Stimulated activated CD8-positive, alpha-beta memory T cell treated with anti-CD3 and anti-CD28 coated beads, Interleukin-4, amount 100 ng/mL, for 1 hour (primary cell): ENCODE measurements at places on chromosomes 6 and 20.

DNA sequence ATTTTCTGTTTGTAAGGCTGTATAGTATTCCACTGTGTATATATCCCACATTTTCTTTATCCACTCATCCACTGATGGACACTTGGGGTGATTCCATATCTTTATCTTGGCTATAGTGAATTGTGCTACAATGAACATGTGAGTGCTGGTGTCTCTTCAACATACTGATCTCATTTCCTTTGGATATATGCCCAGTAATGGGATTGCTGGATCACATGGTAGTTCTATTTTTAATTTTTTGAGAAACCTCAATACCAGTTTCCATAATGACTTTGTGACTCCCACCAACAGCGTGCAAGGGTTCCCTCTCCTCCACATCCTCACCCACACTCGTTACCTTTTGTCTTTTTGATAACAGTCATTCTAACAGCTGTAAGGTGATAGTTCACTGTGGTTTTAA is 166.0 kb downstream of the ARHGAP18 start:
- no peak for DNase-seq

DNA sequence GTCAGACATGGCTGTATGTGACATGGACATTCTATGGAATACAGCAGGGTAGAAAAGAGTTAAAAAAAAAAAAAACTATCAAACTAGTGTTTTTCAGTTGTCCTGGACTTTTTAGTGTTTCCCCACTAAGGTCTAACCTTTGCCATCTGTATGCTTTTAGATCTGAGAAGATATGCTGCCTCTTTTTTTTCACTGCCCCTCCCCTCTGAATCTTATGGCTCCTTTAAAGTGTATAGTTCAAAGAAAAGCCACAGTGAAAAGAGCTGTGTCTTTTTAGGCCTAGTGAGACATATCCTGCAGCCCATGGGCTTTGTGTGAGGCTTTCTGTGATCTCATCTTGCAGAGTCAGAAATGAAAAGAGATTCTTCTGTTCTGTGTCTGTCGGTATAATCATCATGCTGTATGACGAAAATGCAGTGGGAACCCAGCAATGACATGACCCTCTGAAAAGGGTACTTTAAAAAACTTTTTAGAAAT is 29.3 kb downstream of the ADGRG6 start:
- no peak for DNase-seq

DNA sequence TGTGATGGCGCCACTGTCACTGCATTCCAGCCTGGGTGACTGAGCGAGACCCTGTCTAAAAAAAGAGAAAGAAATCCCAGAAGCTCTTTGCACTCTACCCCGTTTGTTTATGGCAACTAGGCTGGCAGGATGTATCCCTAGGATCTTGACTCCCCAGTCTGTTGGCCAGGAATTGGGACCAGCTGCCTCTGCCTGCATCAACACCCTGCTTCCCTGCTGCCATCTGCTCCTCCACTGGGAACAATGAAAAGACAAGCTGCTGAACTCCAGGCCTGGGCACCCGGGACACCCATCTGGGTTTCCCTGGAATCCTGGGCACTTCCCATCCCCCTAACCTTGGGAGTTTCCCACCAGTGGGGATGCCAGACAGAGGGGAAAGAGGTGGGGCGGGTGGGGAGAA is 64.9 kb downstream of the CPNE5 start:
- no peak for DNase-seq

DNA sequence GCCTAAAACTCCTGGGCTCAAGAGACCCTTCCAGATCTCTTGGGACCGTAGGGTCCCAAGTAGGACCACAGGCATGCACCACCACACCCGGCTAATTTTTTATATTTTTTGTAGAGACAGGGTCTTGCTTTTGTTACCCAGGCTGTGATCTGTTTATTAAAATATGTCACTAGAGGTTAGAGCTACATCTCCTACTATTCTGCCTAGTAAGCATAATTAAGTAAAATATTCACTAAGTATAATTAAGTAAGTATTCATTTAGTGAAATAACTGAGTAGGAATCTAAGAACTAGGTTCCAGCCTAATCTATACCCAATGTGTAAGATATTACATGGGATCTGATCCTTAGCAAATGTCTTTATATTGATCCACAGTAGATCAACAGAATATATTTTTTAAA is 40.2 kb upstream of the GCM1 start:
- DNase-seq, result no peak

DNA sequence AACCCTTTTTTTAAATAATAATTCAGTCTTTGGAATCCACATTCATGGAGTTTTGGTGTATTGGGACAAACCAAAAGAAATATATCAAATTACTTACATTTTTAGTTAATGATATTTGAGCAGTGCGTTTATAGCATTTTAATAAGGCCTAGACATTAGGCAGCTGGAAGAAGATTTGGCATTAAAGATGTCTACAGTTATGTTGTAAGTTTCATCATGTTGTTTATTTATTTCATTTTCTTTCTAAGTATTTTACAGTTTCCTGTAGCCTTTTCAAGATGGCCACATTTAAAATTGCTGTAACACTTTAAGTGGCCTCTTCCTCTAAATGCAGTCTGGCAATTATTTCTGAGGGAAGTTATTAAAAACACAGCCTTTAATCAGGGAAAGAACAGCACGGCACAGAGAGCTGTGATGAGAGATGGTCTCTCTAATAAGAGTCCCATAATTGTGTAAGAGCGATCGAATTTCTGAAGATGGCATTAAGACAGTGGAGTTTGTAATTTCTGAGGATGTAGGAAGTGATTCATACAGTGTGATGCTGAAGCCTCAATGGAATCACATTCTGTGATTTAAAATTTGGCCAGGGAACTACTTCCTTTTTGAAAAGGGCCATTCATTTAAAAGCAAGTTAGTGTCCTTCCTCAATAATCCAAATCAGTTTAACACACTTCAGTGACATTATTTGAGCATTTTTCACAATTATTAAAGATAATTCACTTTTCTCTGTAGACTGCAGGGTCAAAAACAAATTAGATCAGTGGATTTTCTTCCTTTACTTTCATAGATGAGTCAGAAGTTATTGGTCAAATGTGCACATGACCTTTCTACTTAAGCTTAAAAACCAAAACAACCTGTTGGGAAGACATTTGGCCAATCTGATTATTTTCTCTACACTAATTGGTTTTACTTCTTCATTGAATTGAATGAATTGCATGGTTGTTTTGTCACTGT is 52.4 kb upstream of the EDN3 start:
- DNase-seq, result no peak

GRCh38 chr20:34365765-34366213 is 2.7 kb downstream of the ITCH start:
- DNase-seq, result no peak

GRCh38 chr6:168844821-168845609 is 404.0 kb downstream of the SMOC2 start:
- no peak for DNase-seq

DNA sequence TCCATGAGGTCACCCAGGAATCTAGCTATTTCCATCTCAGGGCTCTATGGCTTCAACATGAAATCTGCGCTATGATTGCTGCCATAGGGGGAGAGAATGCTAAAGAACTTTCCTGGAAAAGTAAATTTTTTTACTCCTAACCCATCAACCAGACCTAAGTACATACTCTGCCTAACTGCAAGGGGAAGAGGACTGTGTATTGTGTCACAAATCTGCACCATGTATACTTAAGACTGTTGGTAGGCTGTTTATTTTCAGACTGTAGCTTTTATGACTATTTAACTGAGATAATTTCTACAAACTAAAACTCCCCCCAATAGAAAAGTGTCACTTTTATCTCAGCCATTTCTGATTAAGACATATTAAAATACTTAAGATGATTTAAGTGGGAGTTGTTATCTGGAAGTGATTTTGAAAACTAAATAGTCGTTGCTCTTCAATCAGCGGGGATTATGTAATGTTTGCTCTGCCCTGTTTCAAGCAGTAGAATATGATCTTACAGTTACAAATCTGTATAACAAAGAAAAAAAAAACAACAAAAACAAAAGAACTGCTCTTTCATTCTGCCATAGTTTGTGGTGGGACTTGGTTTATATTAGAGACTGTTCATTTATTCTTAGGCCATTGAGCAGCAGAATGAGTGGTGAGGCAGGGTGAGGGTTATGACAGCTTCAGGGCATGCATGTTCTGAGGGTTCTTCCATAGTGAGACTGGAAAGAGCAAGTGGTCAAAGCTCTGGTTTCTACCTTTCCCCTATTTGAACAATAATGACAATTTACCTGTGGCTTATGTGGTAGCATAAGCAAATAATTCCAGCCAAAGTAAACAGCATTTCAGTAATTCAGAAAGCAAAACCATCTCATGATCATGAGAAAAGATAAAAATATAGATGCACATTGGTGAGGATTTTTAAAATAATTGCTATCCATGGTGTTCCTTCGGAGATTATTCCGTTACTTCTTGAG is 126.3 kb upstream of the CEP162 start:
- DNase-seq, result no peak

DNA sequence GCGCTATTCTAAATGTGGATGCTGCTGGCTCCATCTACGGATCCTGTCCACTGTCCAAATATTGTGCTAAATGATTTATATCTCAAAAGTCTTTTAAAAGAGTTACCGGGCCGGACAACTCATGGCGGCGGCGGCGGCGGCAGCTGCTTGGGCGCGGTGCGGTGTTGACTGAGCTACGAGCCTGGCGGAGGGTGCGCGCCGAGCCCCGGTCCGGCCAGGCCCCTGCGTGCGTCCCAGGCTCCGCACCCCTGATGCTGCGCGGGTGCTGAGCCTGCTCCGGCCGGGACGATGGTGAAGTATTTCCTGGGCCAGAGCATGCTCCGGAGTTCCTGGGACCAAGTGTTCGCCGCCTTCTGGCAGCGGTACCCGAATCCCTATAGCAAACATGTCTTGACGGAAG is 303.4 kb downstream of the CENPW start:
- no peak for DNase-seq

DNA sequence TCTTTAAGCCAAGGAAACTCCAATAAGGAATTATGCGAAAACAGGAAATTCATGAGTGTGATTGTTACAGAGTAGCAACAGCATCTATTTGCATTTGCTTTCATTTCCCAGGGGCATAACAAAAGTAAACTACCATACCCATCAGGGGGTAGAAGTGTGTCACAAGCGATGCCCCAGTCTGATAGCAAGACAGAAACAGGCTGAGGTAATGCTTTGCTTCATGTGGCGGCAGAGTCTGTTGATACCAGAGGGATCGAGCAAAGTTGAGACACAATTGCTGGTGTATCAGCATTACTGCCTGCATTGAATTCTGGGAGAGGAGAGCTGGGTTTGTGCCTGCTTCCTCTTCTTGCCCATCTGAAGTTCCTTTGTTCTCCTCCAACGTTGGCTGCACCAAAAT is 51.2 kb upstream of the LYRM2 start:
- no peak for DNase-seq

DNA sequence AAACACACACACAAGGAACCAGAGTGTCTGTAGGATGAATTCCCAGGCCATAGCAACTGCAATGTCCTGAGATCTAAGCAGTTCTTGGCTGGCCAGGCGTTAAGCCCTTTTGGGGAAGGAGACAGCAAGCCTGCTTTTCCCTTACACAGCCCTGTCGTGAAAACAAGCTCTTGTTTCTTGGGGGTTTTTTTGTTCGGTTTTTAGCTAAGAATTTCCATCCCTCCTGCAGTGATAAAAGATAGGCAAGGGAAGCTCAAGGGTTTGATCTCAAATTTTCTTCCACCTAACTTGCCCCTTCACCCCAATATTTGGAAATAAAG is 1.5 kb downstream of the TNFRSF21 start:
- DNase-seq, result no peak

GRCh38 chr6:14095437-14095836 is 22.1 kb upstream of the CD83 start:
- no peak for DNase-seq

DNA sequence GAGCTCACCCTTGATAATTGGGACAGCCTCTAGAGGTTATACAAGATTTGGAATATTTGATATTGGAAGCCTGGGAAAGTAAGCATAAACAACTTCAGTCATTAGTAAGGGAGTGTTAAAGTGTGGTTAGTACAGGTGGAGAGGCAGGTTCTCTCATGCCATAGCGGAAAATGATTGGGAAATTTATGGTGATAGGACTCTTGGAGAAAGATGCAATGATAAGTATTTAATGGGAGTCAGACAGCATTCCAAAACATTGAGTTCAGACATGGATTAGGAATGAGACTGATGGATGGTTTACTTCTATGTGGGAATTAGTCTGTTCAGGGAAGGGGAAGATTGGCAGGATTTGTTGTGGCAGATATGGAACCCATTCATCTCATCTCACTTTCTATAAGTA is 152.7 kb downstream of the MCHR2 start:
- DNase-seq, result no peak

- DNase-seq, result no peak
These were observed 156.9 kb downstream of the BMP7 start for GRCh38 chr20:57109571-57109953.

DNA sequence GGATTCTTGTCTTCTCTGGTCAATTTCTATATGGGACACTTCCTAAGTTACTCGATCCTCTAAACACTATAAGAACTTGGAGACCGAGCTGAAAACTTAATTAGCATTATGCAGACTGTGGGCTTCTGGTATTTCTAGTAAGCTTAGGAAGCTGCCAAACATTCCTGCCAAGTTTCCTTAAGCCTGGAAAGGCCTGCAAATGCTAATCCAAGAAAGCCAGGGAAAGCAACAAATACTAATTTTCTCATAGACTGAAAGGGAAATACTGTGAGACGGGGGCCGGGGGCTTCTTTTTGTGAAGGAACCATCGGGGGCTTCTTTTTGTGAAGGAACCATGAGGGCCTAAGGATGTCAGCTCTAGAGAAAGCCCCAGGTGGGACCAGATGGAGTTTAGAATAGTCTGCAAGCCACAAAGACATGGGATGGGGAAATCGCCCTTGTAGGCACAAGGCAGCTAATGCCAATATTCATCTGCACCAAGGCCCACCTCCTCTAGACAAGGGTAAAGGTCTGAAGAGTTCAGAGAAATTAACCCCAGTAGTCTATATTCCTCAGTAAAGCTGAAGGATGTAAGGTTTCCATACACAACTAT is 332.4 kb upstream of the PRDM1 start:
- no peak for DNase-seq

- DNase-seq, result no peak
These were observed 108.6 kb downstream of the INSM1 start for GRCh38 chr20:20476504-20476903.

- no peak for DNase-seq
These were observed 28.8 kb downstream of the FAM229B start for GRCh38 chr6:112116221-112116620.

DNA sequence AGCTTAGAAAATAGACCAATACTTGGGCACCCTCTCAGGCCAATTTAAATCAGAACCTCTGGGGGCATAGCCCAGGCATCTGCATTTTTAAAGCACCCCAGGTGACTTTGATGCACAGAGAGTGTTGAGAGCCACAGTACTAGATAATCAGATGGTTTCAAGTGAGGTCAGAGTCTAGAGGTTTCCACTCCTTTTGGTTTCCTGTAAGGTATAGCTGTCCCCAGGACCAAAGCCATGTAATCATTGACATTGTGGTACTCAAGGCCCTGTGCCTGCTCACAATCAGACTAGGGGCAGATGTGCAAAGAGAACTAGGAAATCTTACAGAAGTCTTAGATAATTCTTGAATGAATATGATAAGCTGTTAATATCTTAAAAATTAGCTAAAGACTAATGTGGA is 9.1 kb downstream of the FILIP1 start:
- DNase-seq, result no peak

- DNase-seq, result no peak
These were observed 28.4 kb upstream of the FOXC1 start for GRCh38 chr6:1581120-1581991.

GRCh38 chr6:11628562-11628961 is 91.0 kb downstream of the TMEM170B start:
- no peak for DNase-seq
